Iris pigment epithelial cell (primary cell): ENCODE measurements at places on chromosomes 11 and 22.

DNA sequence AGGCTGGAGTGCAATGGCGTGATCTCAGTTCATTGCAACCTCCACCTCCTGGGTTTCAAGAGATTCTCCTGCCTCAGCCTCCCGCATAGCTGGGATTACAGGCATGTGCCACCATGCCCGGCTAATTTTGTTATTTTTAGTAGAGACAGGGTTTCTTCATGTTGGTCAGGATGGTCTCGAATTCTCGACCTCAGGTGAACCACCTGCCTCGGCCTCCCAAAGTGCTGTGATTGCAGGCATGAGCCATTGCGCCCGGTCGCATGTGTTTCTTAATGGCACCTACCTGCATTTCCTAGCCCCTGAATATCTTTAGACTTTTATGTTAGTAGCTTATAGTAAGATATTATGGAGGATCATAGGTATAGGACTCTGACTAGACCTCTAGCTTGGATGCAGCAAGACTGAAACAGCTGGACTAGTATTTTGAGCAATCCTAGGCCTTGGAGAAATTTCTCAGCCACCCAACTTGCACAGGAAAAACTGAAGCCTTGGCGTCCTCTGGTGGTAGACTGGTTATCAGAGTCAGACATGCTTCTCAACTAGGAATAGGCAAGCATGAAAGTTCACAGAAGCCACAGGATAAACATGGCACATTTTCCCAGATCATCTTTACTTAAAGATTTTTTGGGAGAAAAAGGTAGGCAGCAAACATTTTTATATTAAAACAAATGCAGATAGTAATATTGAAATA, 22.7 kb upstream of the C1QTNF4 start:
- DNase-seq: peak; percentile 84

DNA sequence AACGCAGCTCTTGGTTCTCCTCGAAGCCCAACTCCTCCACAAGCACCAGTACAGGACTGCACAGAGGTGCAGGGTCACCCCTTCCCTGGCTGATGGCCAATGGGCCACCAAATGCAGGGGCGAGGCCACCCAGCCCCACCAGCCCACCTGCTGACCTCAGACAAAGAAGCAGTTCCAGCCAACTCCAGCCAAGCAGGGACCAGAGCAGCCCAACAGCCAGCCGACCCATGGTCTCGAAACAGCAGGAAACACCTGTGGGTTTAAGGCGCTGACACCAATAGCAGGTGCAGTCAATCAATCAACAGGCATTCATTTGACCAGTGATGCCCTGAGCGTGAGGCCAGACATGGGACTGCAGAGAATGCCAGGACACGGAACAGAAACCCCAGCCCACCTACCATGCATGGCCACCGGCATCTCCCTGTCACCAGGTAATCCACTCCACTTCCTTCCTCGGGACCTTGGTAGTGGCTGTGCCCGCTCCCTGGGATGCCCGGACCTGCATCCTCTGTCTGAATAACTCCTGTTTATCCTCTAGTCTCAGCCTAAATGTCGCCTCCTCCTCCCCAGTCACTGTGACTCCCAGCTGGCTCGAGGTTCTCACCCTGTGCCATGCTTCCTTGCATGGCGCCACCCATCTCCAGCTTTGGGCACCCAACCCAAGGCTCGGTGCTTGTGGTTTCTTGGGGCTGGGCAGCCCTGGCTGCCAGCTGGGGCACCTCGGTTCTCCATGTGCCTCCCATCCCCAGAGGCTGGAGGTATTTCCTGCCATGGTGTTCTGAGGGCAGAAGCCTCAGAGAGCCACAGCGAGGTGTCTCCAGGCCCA, 1475.4 kb downstream of the BRD1 start:
- DNase-seq: no peak

- no peak for DNase-seq
These were observed 1.4 kb downstream of the MFNG start for GRCh38 chr22:37484480-37485394.

GRCh38 chr11:79400206-79400605, 40.6 kb downstream of the TENM4 start:
- DNase-seq: no peak

DNA sequence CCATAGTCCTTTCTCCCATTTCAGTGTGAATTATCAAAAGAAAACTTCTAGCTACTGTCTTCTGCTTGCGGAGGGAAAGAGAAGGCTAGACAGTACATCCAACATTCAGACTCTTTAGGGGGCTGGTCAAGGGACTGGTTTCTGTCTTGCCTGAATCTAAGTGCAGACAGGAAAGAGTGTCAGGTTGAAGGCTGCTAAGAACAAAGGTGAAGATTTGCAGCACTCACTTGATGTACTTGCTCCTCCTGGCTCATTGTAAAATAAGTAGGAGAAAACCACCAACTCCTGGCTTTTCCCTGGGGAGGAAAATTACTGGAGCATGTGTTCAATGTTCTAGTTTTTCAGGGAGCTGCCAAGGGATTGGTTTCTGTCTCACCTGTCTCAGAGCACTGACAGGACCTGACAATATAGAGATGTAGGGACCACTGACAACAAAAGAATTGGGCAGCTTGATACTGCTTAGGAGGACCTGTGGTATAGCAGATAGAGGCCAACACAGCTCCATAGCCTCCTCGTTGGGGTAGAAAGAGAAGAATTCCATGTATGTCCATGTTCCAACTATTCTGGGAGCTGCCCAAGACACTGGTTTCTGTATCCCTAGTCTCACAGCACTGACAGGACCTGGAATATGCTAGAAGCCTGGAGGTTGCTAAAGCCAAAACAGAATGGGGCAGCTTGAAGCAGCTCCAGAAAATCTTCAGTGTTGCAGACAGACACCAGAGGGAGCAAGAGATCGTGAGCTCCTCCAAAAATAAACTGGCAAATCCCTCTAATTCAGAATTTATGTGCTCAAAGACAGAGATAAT, 39.7 kb upstream of the MMP12 start:
- peak; percentile 50 for DNase-seq

- DNase-seq: no peak
These were observed 3.1 kb upstream of the ARHGEF12 start for GRCh38 chr11:120332822-120333716.
